ENCODE measurements at places on chromosomes 12 and 14. TPM values are rescaled to one million over a fixed set of nuclear protein-coding genes. Genes with fewer than 3 reads are reported as not detected.

DNA sequence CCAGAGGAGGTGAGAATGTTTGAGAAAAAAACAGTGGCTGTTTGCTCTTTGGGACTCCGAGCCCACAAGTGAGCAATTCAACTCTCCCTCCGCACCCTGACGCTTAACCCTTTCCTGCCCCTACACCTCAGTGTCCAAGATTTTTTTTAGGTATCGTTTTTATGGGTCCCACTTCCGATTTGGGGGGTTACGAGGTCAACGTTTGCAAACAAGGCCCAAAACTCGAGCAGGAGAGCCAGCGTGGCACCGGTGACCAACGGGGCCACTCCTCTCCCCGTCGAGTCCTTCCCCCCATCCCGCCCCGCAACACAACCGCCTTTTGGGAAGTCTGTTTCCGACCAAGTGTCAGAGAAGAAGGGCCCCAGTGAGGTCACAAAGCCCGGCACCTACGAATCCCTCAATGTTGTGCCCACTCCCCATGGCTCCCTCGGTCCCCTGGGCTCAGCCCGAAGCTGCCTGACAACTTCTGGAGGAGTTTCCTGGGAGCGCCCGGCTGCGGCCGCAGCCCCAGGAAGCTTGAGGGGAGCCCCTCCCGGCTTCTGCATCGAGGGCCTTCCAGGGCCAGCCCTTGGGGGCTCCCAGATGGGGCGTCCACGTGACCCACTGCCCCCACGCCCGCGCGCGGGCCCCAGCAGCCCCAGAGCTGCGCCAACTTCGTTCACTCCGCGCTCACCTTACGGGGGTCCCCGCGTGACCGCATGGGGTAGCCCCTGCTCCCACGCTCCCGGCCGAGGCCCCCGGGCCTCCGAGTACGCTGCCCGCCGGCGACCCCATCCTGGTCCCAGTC is 1.2 kb downstream of the CDK2AP1 start:
- DNase-seq: no peak

- DNase-seq: no peak
These were observed 17.4 kb downstream of the HDAC7 start for GRCh38 chr12:47802312-47802711.

- no peak for DNase-seq
These were observed 138.4 kb downstream of the STXBP6 start for GRCh38 chr14:24911324-24912109.

DNA sequence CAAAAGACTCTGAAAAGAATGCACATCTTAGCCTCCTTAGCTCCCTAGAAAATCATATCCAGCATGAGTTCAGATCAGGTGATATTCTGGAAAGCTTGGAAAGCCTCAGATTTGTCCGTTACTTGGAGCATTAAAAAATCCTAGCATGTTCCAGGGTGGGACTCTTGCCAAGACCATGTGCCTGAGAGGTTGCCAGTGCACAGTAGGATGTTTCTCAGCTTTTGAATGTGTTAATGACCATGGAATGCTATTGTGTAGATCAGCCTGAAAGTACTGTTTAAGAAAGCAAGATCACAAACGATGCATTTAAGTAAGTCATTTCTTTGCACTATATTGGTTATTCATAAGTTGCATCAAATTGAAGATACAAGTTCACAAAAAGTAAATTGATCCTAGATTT is 230.5 kb downstream of the ETNK1 start:
- no peak for DNase-seq

DNA sequence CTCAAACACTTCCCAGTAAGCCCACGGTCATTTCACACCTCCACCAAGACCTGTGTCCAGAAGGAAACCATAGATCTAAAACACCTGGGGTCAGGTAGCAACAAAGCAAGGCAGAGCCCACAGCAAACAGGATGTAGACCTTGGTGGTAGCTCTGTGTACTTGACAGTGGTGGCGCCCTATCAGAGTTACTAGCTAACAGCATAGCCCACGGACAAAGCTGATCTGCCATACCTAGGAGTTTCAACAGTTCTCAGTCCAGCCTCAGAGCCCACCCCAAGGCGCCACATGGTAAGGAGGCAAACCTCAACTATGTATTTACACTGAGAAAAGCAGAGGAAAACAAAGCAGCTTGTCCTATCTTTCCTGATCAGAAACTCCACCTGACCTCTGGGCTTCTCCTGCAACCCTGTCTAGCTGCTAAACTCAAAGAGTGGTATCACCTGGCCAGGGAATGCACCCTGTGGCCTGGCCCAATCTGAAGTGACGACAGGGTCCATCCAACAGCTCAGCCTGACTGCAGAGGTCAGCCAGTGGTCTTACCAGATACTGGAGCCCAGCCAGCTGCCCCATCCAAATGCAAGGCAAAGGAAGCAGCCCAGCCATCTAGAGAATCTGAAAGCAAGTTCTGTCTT is 46.3 kb downstream of the STON2 start:
- no peak for DNase-seq

DNA sequence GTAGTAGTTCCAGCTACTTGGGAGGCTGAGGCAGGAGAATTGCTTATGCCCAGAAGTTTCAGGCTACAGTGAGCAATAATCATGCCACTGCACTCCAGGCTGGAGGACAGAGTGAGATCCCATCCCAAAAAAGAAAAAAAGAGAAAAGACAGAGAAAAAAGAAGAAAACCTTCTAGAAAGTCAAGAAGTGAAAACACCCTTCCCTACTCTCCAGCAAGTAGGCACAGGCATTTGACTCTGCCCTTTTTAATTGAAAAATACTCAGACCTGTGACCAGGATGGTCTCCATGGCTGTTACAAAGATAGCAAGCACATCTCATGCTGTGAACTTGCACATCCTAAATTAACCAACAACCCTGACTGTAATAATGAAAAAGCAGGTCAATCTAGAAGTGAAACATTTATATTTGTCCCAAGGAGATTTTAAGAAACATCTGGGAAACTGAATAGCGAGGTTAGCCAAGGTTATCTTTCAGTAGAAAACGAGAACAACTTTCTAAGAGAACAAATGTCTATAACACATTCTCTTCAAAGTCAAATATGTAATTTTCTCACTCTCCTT is 2.0 kb downstream of the TMTC1 start:
- DNase-seq: no peak

The WSCD2 gene
- 7.6 TPM for polyA plus RNA-seq
